Cardiac muscle cell (in vitro differentiated cells and primary cell): ENCODE measurements at places on chromosomes 3 and 15. TPM values are rescaled to one million over a fixed set of nuclear protein-coding genes. Genes with fewer than 3 reads are reported as not detected.

PCLAF gene
- 4.7 and 7.5 TPM in 2 replicates for total RNA-seq

IGSF10 gene
- 0.18 and 0.33 TPM in 2 replicates for total RNA-seq

EDEM1 gene
- total RNA-seq = 50.6 and 51.6 TPM in 2 replicates

UBP1 gene
- 43.3 and 51.5 TPM in 2 replicates for total RNA-seq

FSIP1 gene
- total RNA-seq = 0.33 and 0.42 TPM in 2 replicates

SPTSSB gene
- 0.32 TPM in 1 of 2 replicates, not detected in the other for total RNA-seq

ARPP21 gene
- 0.32 TPM in 1 of 2 replicates, not detected in the other for total RNA-seq

FOXB1 gene
- total RNA-seq = not detected in 2 replicates

OR5H1 gene
- total RNA-seq = not detected in 2 replicates

- DNase-seq = no peak
Observed at GRCh38 chr3:195397524-195397923, 45.3 kb downstream of the ACAP2 start.

GRCh38 chr15:99009741-99010330 is 2.2 kb upstream of the PGPEP1L start:
- DNase-seq = peak; percentile 14

DNA sequence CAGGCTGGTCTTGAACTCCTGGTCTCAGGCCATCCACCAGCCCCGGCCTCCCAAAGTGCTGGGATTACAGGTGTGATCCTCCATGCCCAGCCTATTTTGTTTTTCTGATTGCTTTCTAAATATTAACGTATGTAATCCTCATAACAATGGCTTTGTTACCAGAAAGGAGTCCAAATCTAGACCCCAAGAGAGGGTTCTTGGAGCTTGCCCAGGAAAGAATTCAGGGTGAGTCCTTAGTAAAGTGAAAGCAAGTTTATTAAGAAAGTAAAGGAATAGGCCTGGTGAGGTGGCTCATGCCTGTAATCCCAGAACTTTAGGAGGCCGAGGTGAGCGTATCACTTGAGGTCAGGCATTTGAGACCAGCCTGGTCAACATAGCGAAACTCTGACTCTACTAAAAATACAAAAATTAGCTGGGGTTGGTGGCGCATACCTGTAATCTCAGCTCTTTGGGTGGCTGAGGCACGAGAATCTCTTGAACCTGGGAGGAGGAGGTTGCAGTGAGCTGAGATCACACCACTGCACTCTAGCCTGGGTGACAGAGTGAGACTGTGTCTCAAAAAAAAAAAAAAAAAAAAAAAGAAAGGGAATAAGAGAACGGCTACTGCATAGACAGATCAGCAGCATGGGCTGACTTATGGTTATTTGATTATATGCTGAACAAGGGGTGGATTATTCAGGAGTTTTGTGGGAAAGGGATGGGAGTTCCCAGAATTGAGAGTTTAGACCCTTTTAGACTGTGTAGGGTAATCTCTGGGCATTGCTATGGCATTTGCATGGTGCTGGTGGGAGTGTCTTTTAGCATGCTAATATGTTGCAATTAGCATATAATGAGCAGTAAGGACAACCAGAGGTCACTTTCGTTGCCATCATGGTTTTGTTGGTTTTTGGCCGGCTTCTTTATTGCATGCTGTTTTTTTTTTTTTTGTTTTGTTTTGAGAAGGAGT is 36.1 kb downstream of the TYRO3 start:
- DNase-seq = no peak

DNA sequence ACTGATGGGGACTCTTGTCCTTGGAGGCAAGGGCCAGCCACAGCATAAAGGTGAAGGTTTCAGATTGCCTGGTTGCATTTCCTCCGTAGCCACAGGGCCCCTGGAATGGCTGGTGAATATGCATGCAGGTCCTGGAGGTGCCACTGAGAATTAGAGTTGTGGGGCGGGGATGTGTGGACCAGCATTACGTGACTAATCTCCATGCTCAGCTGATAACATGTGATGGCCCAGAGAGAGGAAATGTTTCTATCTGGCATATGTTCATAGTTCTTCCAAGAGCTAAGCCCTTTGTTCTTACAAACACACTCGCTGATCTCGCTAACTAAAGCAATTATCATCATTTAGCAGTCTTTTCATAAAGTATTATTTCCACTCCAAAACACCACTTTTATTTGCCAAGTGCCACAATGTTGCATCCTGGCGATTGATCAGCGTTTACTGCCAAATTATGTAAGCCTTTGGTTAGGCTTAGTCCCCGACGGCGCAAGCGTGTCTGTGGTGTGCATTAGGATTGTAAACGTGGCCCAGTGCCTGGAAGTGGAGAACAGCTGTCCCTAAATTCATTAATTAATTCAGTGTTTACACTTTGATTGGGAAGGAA is 55.9 kb downstream of the CGNL1 start:
- DNase-seq = peak; percentile 61

DNA sequence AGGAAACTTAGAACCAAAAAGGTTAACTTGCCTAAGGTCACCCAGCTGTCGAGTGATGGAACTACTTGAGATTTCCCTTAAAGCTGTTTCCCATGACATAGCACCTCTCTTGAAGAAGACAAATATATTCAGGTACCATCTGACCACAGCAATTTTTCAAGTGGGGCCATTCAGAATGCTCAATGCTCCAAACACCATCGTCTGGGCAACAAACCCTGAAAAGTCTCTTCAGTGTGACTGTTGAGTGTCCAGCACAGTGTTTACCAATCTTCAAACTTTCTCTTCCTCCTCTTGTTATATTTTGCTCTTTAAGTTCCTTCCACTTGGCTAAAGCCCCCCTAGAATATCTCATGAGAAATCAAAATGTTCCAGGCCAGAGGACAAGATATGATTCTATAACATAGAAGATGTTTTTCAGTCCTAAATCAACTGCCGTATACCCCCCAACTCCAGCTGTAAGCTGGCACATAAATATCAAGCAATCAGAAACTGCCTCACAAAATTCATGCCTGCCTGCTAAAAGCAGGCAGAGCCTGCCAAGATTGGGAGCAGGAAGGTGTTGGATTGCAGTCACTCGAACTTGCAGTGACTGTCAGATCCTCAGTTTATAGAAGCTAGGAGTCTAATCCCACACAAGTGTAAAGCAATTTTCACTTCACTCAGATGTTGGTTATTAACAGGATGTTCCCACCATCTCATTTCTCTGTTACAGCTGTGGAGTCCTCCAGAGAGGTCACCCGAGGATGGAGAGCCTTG is 230.5 kb upstream of the MRPL3 start:
- peak; percentile 4 for DNase-seq

DNA sequence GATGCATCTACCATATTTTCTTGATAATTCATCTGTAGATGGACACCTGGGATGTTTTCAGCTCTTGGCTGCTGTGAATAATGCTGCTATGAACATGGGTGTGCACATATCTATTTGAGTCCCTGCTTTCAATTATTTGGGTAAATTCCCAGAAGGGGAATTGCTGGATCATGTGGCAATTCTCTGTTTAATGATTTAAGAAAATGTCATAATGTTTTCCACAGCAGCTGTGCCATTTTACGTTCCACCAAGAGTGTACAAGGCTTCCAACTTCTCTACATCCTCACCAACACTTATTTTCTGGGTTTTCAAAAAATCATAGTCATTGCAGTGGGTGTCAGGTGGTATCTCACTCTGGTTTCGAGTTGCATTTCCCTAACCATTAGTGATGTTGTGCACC is 64.4 kb downstream of the NSMCE3 start:
- no peak for DNase-seq

DNA sequence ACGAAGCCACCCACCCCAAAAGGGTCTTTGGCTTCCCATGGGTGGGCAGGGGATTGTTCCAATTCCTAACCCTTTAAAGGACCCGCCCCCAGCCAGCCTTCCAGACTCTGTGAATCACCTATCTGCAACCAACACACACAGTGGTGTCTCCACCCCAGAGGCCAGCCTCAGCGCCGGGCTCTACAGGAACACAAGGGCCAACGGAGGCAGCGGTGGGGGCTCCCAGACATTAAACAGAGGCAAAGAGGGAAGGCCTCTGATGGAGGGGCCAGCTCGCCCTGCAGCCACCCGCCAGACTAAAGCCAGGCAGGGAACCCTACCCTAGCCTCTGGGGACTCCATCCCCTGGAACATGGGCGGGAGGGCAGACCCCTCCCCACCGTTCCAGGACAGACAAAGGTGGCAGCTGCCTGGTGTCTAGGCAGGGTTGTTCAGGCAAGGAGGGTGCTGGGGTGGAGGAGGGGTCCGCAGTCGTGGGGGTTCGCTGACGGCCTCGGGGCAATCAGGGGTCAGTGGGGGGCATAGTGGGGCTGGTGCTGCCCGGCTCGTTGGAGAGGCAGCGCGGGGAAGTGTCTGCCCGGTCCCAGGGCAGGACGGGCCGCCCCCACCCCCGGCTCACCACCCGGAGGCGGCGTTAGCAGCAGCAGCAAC is 448 bp downstream of the SHISA5 start:
- DNase-seq = peak; percentile 18

GRCh38 chr15:39889601-39890000 is 30.5 kb downstream of the GPR176 start:
- no peak for DNase-seq

DNA sequence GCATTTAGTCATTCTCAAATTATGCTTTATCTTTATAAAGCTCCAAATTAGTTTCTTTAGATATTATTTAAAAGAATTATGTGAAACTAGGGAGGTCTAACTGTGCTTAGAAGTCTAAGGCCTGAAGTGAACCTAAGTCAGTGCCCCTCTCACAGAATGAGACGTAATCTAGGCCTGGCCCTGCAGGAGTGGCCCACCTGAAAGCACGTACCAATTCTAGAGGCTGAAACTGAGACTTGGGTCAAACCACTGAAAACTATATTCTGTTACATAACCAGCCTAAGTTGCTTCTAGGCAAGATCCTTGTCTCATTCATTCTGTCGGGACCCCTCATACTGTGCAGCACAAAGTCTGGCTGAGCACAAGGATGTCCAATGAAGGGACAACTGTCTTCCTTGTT is 143.7 kb downstream of the ISL2 start:
- DNase-seq = no peak

- DNase-seq = no peak
Observed at GRCh38 chr15:44801797-44802196, 65.5 kb downstream of the TRIM69 start.

DNA sequence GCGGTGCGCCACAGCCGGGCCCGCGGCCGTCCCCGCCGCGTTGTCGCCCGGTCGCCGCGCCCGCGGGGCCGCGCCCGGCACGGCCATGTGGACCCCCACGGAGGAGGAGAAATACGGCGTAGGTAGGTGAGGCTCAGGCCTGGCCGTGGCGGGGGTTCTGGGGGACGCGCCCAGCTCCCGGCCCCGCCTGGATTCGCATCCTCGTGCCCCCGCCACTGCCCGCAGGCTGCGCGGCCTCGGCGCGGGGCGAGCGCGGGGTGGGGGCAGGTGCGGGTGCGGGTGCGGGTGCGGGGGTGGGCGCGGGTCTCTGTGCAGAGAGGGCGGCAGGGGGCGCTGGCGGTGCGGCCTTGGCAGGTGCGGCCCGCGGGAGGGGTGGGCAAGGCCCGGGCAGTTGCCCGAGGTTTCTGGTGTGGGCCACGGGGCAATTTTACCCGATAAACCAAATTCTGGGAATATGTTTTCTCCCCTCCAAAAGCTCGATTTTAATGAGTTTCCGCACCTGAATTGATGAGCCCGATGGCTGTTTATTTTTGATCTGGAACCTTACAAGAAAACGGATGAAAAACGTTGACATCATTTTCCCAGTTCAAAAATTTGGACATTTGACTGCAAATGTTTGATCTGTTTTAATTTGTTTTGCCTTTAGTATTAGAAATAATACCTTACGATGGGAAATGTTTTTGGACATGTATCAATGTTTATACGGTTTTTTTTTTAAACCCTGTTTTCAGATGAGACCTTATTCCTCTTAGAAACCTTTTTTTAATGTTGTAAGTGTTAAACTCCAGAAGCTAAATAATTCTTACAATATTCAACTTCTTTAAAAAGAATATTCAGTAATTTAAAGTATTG is 678 bp downstream of the DOCK3 start:
- DNase-seq = no peak
